Panc1 (cell line): ENCODE measurements at places on chromosomes 16 and 17.

GRCh38 chr17:75619506-75620431, 13.5 kb upstream of the SMIM5 start:
- no peak for DNase-seq

GRCh38 chr16:17944345-17944744, 392.2 kb downstream of the NPIPA8 start:
- DNase-seq: no peak

GRCh38 chr17:45227101-45227925, 5.6 kb downstream of the FMNL1 start:
- DNase-seq: no peak

DNA sequence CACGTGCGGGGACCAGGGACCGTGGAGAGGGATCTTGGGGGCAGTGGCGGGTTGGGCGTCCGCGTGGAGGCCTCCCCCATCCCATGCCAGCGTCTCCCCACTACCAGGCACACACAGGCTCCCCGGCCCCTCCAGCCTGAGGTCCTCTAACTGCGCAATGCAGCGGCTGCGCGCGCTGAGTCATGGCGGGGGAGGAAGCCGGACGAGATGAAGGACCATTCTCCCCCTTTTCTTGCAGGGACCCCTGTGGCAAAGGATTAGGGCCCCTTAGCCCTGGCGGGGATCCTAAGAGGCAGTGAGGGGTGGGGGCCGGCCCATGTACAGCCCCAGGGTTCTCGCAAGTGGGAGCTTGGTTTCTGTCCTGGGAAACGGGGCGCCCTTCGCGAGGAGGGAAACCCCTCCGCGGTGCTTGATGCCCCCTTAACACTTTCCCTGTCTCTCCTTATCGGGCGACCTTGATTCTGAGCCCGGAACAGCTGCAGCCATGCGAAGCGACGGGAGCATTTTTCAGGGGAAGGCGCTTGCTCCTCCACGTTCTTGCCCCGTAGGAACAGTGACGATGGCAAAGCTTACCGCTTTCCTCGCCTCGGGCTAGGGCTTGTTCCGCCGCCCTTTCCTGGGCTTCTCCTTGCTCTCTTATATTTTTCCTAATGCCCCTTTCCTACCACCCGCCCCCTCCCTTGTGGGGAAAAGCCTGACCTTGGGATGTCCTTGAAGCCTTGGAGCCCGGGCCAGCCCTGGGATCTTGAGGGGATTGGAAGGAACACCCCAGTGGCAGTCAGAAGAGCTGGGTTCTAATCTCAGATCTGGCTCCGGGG, 592 bp downstream of the ALDOA start:
- DNase-seq: no peak

GRCh38 chr16:15951852-15952251, 2.4 kb downstream of the ABCC1 start:
- DNase-seq: no peak

DNA sequence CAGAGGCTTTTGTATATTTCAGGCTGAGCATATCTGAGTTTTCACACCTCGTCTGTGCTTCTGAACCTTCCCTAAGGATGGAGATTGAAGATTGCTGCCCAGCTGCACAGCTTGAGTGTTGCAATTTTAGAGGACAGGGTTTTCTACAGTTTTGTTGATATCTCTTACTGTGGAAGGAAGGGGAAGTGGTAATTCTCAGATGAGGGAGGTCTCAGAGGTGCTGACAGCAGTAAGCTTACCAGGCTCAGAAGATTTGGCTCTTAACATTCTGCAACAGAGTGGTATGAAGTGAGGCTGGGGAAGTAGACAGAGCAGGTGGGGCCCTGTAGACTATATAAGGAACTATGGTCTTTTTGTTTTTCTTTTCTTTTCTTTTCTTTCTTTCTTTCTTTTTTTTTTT, 45.8 kb upstream of the ARHGAP17 start:
- DNase-seq: no peak

DNA sequence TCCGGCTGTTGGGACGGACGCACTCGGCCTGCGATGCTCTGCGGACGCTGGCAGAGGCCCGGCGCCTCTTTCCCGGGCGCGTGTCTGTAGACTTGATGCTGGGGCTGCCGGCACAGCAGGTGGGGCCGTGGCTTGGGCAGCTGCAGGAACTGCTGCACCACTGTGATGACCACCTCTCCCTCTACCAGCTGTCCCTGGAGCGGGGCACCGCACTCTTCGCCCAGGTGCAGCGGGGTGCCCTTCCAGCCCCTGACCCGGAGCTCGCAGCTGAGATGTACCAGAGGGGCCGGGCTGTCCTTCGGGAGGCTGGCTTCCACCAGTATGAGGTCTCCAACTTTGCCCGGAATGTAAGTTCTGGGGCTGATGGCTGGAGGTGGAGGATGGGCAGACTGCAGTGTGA, 3.5 kb downstream of the RSAD1 start:
- DNase-seq: no peak

DNA sequence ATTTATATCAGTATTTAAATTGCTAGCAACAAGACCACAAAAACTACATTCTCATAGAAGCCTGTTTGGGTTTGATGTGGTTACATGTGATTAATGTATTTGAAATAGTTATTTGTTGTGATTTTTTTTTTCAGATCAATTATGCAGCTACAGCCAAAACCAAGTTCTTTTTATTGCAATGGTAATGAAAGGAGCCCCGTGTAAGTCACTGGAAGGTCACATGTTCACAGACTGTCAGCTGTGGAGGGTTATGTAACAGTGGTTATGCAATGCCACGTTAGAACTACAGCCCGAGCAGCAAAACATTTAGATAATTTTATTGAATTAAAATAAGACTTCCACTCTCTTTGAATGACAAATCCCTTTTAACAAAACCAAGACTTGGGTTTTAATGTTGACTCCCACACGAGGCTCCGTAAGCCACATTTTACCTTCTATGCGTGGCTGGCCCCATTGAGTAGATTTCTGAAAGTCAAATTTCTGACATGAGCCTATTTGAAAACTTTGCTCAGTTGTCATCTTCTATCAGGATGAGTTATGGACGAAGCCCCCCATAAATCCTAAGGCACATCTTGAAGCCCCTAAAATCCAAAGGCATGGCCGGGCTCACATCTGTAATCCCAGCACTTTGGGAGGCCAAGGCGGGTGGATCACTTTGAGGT, 41.8 kb upstream of the SEC14L1 start:
- no peak for DNase-seq

DNA sequence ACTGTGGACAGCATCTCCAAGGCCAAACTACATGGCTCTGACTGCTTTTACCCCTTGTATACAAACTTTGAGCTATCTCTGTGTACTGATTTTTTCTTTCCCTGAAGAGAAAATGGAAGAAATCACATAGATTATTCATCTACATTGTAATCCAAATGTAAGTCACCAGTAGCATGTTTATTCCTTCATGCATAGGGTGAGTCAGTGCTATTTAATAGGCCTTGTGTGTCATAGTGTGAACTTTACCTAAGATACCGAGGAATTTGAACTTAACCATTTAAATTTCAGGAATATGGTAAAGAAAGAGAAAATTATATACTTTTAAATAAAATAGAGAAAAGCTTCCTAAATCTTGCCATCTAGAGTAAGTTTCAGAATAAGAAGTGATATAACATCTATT, 16.5 kb downstream of the PHKB start:
- DNase-seq: no peak

DNA sequence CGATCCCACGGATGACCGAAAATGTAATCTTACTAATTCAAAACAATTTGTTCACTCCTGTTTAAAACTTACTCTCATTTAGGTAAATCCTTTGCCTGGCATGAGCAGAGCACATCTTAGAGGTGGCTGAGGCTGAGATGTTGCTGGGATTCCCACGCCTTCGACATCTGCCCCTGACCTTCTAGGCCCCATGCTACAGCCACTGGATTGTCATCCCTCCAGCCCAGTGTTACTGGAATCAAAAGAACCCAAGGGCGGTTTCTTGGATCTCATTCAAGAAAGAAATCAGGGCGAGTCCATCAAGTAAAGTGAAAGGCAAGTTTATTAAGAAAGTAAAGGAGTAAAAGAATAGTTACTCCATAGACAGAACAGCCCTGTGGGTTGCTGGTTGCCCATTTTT, 64.5 kb upstream of the SHISA6 start:
- no peak for DNase-seq

- no peak for DNase-seq
These were observed 583 bp upstream of the CYLD start for GRCh38 chr16:50741225-50741780.

DNA sequence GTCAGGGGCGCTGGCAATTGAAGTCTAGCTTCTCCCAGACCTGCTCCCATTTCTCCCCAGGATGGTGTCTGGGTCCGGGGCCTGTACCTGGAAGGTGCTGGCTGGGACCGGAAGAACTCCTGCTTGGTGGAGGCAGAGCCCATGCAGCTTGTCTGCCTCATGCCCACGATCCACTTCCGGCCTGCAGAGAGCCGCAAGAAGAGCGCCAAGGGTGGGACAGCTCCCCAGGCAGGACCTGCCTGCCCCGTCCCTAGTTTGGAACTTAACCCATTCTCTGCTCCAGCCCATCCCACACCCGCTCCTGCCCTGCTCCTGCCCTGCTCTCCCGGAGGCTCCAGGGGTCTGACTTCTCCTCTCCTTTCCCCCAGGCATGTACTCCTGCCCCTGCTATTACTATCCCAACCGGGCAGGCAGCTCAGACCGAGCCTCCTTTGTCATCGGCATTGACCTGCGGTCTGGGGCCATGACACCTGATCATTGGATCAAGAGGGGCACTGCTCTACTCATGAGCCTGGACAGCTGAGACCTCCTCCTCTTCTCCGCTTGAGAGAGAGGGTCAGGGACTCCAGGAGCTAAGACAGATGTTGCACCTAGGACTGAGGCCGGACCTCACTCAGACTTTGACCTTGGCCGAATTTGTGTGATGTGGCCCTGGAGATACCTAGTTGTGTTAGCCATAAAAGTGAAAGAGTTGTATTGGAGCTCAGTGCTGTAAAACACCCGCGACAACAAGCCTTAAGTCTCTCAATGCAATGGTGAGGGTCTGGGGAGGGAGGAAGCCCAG, 814 bp upstream of the KDM6B start:
- DNase-seq: no peak

DNA sequence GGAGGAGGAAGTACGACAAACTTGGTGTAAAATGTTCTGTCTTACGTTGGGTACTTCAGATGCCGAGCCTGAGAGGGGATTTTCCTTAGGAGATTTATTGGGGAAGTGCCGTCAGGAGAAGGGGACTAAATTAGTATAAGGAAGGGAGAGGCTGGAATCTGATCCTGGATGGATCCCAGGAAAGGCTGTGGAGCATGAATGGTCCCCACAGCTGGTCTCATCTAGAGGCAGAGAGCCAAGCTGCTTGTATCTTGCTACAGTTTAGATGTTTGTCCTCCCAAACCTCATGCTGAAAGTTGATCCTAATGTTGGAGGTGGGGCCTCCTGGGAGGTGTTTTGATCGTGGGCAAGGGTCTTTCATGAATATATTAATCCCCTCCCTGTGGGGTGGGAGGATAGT, 798.4 kb upstream of the EEF2KMT start:
- DNase-seq: no peak

GRCh38 chr16:51144203-51144602, 6.9 kb downstream of the SALL1 start:
- DNase-seq: no peak

GRCh38 chr17:21289902-21290571, 5.5 kb downstream of the MAP2K3 start:
- no peak for DNase-seq

GRCh38 chr16:1053121-1053521, 19.4 kb upstream of the SSTR5 start:
- DNase-seq: no peak

DNA sequence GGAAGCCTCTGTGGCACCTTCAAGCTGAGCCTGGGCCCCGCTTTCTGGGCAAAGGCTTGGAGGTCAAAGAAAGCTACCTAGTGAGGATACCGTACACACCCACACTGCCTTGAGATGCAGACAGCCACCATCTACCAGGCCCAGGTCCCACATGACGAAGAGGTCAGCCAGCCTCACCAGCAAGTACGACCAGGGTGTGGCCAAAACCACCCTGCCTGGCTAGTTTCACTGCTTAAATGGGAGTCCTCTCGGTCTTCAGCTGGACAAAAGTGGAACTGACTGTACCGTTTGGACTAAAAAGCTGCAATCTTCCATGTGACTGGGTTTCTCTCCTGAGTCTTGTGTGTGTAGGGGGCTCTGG, 21.6 kb downstream of the VASN start:
- no peak for DNase-seq

DNA sequence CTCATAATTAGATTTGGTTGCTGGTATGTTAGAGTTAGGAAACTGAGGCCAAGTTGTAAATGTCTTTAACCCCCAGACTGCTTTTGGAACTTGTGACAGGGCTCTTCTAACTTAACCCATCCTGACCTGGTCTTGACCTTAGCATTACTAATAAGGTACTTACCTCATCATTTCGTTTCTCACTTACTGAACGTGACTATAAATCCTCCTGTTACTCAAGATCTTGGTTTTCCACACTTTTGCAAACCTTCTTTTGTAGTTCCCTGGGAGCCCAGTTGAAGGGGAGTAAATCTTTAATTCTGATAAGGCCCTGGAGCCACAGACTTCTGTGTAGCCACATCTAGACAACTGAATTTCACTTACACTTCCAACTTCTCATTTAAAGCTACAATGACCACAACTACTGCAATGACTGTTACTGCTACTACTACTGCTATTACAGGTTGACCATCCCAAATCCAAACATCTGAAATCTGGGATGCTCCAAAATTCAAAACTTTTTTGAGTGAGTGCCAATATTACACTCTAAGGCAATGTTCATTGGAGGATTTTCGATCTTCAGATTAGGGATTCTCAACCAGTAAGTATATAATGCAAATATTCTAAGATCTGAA, 248.8 kb upstream of the TBX2 start:
- no peak for DNase-seq

DNA sequence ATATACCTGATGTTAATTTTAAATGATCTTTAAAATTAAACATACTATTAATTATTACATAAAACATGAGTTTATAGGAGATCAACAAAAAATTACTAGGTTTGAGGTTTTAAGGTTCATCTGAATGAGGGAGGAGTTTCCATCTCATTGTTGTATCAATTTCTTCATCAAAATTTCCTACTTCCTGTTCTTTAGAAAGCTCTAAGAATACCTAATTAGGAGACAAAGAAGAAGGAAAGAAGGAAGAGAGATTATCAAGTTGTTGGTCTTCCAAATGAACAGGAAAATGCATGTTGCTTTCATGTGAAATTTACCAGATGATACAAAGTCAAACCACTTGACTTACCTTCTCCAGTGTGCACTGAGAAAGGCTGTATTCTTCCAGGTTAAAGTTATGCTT, 18.1 kb upstream of the ABCA9 start:
- no peak for DNase-seq

- DNase-seq: no peak
These were observed 11.0 kb downstream of the ADORA2B start for GRCh38 chr17:15955793-15956541.

- DNase-seq: no peak
These were observed 209.5 kb downstream of the CNTNAP4 start for GRCh38 chr16:76486740-76487139.
